ENCODE measurements at places on chromosomes 3 and 15.

GRCh38 chr15:91855241-91855640 is 1.7 kb downstream of the SLCO3A1 start:
- DNase-seq, result no peak

- no peak for DNase-seq
Measured at GRCh38 chr15:89105147-89105546, 16.9 kb downstream of the ABHD2 start.

DNA sequence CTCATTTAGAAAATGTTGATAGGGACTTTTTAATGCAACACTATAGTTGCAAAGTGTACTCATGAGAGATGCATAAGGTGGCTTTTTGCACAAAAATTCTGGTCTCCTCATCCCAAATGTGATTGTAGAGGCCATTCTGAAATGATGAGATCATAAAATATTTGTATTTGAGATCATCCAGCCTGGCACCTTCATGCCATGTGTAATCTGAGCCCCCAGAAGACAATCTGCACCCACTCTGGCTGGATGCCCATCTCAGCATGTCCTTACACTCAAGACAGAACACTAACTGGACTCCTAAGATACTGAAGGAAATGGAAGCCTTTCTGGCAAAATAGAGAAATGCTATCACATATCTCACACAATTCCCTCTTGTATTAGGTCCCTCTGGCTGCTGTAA is 49.2 kb downstream of the SLC7A14 start:
- DNase-seq, result no peak

DNA sequence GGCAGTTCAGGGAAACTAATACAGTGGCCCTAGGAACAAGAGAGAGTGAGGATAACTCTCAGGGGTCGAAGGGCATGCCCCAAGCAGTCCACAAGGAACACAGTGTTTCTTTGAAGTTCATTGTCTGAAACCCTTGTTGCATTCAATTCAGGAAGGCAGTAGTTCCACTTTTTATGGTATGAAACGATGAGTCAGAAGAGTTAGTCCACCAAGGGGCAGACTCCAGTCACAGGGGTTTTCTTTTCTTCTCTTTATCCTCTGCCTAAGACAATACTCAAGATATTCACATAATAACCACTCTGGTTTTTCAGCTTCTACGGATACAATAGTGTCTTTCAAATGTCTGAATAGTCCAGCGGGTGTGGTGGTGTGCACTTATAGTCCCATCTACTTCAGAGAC is 23.7 kb upstream of the TICRR start:
- DNase-seq, result no peak

GRCh38 chr3:101069901-101070798 is 76.9 kb upstream of the ABI3BP start:
- no peak for DNase-seq

- no peak for DNase-seq
Measured at GRCh38 chr15:79828447-79828846, 68.4 kb downstream of the MTHFS start.

DNA sequence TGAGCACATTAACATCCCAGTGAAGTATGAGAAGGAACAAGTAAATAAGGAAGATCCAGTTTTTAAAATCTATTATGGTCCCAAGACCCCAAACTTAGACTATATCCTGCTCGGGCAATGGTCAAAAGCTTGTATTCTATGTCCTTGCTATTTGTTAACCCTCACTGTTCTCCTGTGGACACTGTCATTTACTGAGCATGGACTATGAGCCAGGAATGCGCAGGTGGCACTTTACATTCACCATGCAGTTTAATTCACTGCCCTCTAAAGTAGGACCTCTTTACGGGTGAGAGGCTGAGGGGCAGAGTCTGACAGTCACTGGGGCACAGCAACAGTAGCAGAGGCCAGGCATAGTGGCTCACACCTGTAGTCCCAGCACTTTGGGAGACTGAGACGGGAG is 28.6 kb downstream of the SPATA12 start:
- no peak for DNase-seq

GRCh38 chr3:177724020-177724638 is 526.8 kb upstream of the TBL1XR1 start:
- no peak for DNase-seq

GRCh38 chr3:183688874-183689273 is 8.7 kb upstream of the YEATS2 start:
- no peak for DNase-seq

DNA sequence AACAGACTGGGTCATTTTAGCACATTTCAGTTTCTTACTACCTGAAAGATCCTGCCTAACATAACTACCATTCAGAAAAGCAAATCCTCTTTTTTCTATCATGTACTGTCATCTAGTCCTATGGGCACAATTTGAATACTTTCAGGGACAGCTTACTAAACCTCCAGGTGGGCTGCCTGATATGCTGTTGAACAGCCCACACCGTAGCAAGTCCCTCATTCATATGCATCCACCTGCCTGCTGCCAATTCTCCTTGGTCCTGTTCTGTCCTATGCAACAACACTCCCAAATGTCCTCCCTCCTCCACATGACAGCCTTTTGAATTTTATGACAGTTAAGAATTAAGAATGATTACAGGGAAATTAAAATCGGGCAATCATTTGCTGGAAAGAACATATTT is 137.9 kb downstream of the KCNAB1 start:
- no peak for DNase-seq

DNA sequence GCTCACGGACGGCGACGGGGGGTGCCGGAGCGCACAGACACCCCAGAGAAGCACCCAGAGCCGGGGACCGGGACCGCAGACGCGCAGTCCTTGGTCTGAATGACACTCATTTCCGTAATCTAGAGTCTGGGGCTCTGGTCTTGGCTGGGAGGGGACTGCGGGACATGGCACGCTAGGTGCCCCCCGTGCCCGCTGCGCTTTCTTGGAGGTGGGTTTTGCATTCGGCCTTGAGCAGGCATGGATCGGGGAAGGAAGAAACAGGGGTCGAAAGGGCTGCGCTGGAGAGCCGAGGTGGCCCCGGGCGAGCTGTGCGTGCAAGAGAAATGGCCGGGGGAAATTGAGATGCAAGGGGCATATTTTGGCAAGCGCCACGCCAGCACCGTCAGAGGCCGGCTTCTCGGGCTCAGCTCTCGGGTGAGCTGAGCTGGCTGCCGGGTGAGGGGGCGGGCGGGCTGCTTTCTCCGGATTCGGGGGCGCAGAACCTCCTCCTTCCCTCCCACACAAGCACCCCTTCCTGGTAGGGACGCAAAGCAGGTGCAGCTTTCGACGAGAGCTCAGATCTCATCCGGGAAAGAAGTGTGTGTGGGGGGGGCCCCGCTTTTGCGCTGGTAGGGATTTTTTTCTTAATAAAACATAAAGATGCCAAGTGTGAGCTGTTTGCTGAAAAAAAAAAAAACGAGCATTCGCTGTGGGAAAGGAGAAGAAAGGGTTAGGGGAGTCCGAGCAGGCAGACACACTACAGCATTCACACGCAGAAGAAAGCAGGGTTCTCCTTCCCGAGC is 963 bp upstream of the NTRK3 start:
- DNase-seq, result no peak

- DNase-seq, result no peak
Measured at GRCh38 chr3:122516846-122517360, 2.2 kb upstream of the KPNA1 start.

DNA sequence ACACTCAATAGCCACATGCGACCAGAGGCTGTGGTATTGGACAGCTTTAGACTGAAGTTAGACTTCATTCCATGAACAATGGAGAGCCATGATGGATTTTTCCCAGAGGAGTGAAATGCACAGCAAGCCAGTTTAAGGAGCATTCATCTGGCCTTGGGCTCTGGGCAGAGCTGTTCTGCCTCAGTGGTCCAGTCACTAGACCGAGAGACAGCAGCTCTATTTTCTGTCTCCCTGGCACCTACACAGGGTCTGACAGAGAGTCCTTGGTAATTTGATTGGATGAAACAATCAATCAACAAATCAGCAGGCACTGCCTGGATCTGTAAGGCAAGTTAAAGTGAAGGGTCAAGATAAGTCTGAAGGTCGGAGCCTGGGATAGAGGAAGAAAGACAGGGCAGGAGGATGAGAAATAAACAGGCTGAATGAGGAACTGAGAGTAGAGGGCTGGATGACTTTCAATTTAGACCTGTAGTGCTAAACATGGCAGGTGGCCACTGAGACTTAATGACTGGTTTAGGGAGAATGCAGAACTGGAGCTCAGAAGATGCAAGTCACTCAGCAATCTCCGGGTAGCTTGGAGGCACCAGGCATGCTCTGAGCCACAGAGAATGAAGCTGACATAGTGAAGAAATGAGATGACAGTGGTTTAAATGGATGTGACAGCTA is 98.5 kb upstream of the SLC25A36 start:
- DNase-seq, result no peak

Measured in nucleus accumbens (tissue), 56 donors.